ENCODE measurements at places on chromosomes 12 and 14. TPM values are rescaled to one million over a fixed set of nuclear protein-coding genes. Genes with fewer than 3 reads are reported as not detected.

Gene GPR162
- total RNA-seq = 0.72 TPM

Gene KLRD1
- 0.24 TPM for total RNA-seq

Gene TEX22
- 0.21 TPM for total RNA-seq

Gene OVCH1
- not detected for total RNA-seq

Gene IL26
- not detected for total RNA-seq

Gene BTG1
- 21.7 TPM for total RNA-seq

Gene BRMS1L
- 3.4 TPM for total RNA-seq

Gene TAS2R20
- total RNA-seq = 0.64 TPM

Gene ZBTB42
- total RNA-seq = 10.4 TPM

Gene CFAP54
- total RNA-seq = 0.85 TPM

Gene PAX9
- total RNA-seq = 16.8 TPM

Gene MAGOHB
- 6.6 TPM for total RNA-seq

Gene ZC2HC1C
- total RNA-seq = 0.24 TPM

Gene CLEC2B
- total RNA-seq = 4.1 TPM

Gene KMT2D
- 22.0 TPM for total RNA-seq

Gene MYF5
- total RNA-seq = not detected

Gene FAM186B
- total RNA-seq = 0.48 TPM

Gene DCN
- 1.1 TPM for total RNA-seq

Gene TBX5
- total RNA-seq = not detected

Gene SIX6
- total RNA-seq = not detected

Gene GLS2
- total RNA-seq = 3.1 TPM

Gene PGF
- total RNA-seq = 48.4 TPM

Gene FZD10
- 0.43 TPM for total RNA-seq

Gene SUOX
- total RNA-seq = 5.1 TPM

Gene ADAM21
- total RNA-seq = 0.64 TPM

Gene RND1
- total RNA-seq = 7.5 TPM

Gene STAB2
- total RNA-seq = not detected

Gene BORCS5
- total RNA-seq = 11.9 TPM

Gene GYS2
- total RNA-seq = not detected

Gene FOXG1
- not detected for total RNA-seq

Gene GARIN6
- total RNA-seq = not detected

Gene DDX51
- 3.4 TPM for total RNA-seq

Gene P2RX7
- total RNA-seq = 0.43 TPM

Gene KRT80
- total RNA-seq = 8.3 TPM

Gene SCNN1A
- 110 TPM for total RNA-seq

Gene GPR137C
- total RNA-seq = under 0.01 TPM

Gene SLC25A47
- not detected for total RNA-seq

Gene IFNG-AS1
- total RNA-seq = under 0.01 TPM

Gene CNTN1
- 9.8 TPM for total RNA-seq

Gene VRTN
- total RNA-seq = not detected

Gene RNF212B
- total RNA-seq = not detected

Gene HOXC4
- total RNA-seq = under 0.01 TPM

Gene ABCD2
- not detected for total RNA-seq
